ENCODE measurements at places on chromosomes 6 and 20.

- DNase-seq, result no peak
Measured at GRCh38 chr20:50629670-50630045, 61.7 kb downstream of the RIPOR3 start.

DNA sequence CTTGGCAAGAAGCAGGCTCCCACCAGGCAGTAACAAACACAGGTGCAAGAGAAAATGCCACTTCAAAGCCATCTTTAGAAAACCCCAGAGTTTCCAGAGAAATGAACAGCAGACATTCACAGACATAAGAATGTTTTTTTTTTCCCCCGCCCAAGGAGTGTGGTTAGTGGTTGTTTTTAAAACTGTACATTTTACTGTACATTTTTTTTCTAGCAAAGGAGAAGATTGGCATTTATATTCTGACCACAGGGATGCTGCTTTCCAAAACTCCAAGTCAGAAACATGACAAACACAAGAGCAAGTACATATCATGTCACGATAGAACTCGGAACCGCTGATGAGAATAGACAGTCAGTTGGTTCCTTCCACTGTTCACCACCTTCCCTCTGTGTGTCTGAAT is 197.9 kb downstream of the LRFN2 start:
- no peak for DNase-seq

DNA sequence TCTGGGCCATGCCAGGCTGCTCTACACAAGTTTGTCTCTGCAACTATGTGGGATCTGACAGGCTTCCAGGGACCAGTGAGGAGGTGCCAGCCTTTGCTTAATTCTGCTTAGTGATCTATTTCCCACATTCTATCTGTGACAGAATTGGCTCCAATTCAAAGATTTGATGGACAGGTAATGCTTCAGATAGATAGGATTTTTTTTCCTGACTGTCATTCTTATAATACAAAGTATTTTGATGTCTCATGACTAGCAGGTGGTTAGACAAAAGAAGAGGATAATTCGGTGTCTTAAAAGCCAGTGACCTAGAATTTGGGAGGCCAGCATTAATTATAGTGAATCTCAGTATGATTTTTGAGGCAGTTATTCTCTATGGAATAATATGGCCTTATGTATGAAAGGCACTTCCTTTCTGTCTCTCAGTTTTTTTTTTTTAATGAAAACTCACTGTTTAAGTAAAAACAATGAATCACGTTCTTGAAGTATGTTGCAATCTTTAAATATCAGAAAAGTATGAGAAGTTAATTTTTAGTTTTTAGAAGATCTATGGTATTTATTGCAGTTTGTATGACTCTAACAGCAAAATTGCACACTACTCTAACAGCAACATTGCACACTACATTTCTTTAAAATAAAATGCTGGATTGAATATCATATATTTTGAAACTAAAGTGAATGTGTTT is 43.7 kb downstream of the TMEM200A start:
- no peak for DNase-seq

- no peak for DNase-seq
Measured at GRCh38 chr6:145332011-145332410, 403.3 kb downstream of the EPM2A start.

DNA sequence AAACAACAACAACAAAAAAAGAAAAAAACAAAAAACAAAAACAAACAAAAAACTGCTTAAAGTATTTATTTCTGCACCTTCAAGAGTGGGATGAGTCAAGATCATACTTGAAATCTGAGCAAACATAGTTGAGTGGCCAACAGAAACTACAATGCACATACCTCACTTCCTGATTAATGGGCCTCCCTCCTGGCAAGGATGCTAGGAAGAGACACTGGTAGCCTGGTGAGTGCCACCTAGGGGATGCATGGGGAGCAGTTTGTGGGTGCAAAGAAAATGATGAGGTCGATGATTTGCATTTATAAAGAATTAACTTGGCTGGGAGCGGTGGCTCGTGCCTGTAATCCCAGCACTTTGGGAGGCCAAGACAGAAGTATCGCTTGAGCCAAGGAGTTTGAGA is 808.1 kb downstream of the MAFB start:
- no peak for DNase-seq

All from GM12891 (cell line).